ENCODE measurements at places on chromosomes 16 and 17.

- DNase-seq = no peak
Measured at GRCh38 chr17:68908045-68908444, 47.1 kb downstream of the ABCA8 start.

DNA sequence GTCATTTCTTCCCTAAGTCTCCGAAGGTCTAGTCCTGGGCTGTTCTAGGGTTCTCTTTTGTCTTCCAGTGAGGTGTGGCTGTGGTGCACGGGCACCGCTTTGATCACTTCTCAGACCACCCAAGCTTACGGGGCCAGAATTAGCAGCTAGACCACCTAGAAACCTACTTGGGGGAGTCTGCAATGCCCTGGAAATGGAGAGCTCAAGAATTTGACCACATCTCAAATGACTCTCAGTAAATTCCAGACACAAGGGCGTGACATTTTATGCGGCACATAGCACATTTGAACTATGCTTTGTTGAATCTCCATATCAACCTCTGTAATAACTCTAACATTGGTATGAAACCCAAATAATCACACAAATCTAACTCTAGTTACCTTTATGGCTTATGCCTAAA, 24.9 kb downstream of the TRIM16 start:
- DNase-seq = no peak

- DNase-seq = no peak
Measured at GRCh38 chr16:81366316-81366932, 51.7 kb downstream of the GAN start.

DNA sequence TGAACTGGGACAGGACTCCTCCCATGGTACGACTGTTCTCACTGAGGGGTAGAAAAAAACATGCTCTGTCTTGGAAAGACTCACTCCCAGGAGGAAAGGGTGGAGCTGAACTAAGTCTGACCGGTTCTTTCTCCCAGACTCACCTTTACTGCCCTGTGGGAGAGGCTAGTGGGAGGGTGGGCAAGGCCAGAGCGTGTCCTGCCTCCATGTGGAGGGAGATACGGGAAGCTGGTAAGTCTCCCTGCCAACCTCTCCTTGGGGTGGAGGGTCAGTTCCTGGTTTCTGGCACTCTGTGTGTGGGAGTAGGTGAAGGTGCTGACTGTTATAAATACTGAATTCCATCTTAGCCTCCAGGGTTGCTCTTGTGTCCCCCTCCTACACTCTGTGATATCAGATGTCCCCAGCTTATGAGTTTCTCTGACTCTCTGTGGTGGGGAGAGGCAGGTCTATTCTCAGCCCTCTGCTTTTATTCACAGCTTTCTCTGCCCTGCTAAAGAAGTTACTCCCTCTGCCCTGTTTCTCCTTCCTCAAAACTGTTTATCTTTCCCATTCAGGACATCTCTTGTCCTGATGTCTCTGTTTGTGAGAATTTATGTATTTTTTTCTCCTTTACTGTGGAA, 26.9 kb upstream of the FAM20A start:
- no peak for DNase-seq

- no peak for DNase-seq
Measured at GRCh38 chr17:2690165-2691068, 21.1 kb downstream of the CLUH start.

GRCh38 chr17:79388556-79389295, 222.1 kb downstream of the RBFOX3 start:
- peak; percentile 52 for DNase-seq

GRCh38 chr17:14351493-14351892, 50.6 kb downstream of the HS3ST3B1 start:
- no peak for DNase-seq

- DNase-seq = no peak
Measured at GRCh38 chr17:58884161-58884560, 128.5 kb downstream of the PPM1E start.

- DNase-seq = no peak
Measured at GRCh38 chr17:50758989-50759544, 8.3 kb downstream of the ANKRD40CL start.

DNA sequence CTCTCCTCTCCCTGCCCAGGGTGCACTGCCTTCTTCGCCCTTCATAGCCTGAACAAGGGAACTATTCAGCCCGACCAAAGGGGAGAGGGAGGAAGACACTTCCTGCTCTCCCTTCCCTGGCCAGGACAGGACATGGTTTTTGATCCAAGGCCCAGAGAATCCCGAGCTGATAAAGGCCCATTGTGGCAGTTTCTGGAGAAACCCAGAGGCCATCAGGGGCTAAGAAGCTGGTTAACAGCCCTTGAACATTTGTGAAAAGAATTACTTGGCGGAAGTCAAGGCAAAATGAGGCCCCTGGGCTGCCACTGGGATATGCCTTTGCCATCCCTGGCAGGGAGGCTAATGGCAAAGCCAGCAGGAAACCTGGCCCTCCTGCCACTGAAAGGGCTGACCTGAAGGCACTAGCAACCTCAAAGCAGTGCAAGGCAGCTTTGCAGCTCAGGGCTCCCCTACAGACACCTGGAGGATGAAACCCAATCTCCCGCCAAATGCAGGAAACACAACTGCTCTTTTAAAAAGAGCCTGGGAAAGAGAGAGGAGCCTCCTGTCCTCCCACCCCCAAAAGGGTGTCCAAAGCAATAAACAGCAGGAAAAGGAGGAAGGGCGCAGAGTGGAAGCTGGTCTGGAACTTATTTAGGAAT, 12.6 kb downstream of the PHB1 start:
- DNase-seq = no peak

- no peak for DNase-seq
Measured at GRCh38 chr17:38585056-38585917, 20.5 kb downstream of the SRCIN1 start.

DNA sequence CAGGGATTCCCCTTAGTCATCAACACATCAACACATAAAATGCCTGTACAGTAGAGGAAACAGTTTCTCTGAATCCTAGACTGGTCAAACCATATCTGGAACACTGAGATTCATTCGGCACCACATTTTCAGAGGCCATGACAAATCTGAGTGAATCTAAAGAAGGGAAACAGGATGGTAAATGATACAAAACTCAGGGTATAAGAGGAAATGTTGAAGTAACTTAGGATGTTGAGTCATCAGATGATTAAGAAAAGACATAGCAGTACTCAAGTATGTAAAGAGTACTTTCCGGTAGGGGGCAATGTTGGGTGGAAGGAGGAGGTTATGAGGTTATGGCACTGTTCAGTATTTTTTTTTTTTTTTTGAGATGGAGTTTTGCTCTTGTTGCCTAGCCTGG, 358.5 kb upstream of the PMFBP1 start:
- no peak for DNase-seq

GRCh38 chr17:79842656-79843473, 3.6 kb upstream of the CBX4 start:
- DNase-seq = no peak

- no peak for DNase-seq
Measured at GRCh38 chr17:38443356-38444031, 15.2 kb downstream of the ARHGAP23 start.

- DNase-seq = no peak
Measured at GRCh38 chr16:82509691-82510430, 116.9 kb upstream of the CDH13 start.

DNA sequence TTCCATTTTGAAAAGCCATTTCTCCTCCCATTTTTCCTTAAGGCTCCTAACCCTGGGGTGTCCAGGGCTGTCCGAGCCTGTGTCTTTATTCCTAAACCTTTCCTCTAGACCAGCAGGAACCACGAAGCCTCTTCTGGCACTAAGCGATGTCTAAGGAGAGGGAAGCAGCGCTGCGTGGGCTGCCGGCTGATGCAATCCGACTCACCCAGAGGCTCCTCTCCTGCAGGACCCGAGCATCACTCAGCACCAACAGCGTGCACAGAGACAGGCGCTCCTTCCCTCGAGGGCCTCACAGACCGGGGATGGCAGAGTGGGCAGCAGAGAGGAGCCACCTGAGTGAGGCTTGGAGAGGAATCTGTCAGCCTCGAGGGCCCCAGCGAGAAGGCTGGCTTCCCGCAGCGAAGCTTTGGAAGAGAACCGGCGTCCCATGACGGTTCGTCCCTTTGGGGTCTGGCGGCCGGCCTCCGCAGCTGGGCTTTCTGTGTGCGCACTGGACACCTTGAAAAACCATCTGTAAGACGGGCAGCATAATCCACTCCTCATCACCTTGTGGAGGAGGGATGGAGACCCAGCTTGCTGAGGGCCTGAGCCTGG, 174.3 kb downstream of the FOXL1 start:
- no peak for DNase-seq

DNA sequence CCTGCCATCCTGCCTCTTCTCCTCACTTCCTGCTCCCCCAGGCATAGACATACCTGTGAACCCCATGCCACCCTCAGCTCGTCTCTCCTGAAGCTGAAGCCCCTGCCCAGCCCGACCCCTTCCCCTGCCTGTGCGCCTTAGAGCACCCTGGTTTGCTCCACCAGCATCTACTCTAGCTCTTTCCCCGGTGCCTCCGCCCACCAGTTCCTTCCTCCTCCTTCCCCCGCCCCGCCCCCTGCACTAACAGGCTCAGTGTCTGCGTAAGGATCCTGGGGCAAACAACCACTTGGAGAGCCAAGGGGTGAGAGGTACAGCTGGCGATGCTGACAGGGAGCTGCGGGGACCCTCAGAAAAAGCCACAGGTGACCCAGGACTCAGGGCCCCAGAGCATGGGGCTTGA, 1.9 kb downstream of the GPR142 start:
- DNase-seq = no peak

DNA sequence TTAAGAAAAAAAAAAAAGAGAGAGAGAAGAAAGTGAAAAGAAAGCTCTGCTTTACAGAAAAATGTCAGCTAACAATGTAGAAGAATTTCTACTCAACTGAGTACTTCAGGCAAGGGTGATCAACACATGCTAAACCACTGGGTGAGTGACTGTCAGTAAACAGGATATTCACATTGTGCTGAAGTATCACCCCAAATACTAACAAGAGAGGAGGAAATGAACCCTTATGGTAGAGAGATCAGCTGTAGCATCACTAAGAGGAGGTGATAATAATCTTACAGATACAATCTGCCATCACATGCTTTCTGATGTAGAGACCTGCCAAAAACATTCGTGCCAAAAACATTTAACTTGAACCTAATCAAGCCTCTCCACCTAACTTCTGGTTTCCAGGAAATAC, 30.7 kb upstream of the ICAM2 start:
- no peak for DNase-seq

- no peak for DNase-seq
Measured at GRCh38 chr17:7626956-7627249, 718 bp downstream of the SAT2 start.

DNA sequence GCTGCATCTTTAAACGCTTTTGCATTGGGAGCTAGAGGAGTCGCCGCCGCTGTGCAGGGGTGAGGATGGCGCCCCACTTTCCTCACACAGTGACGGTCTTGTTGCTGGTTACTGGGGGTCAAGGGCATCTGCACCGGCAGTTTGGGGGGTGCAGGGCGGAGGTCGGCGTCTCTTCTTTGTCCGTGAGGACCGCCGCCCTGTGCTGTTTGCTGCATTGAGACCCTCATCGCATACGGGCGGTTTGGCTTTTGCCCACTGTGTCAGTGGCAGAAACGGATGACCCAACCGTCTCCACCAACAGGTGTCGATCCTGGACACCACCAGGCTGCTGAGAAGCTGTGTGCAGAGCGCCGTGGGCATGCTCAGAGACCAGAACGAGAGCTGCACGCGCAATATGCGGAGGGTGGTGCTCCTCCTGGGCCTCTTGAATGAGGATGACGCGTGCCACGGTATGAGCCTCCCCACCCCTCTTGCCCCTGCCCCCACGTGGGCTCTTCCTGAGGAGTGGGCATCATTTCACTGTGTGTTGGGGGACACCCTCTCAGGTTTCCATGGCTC, 61.2 kb upstream of the ENDOV start:
- no peak for DNase-seq

DNA sequence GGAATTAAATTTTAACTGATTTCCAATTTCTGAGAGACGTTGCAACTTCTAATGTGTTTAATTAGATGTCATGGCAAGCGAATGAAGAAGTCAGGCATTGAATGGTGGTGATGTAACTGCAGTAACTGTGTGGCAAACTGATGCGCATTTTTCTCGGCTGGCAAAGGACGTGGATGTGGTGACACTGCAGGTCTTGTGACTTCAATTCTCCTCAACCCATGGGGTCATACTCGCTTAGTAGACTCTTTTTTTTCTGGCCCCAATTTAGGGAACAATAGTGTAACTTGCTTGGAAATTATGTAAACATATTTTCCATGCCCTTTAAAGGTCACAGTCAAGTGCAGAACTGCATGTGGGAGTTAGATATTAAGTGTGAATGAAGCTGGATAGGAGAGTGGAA, 1.9 kb upstream of the FAM20A start:
- DNase-seq = no peak

GRCh38 chr17:32486111-32486700, 587 bp upstream of the CDK5R1 start:
- DNase-seq = peak; percentile 81

GRCh38 chr17:51152766-51153209, 571 bp upstream of the NME1 start:
- no peak for DNase-seq

DNA sequence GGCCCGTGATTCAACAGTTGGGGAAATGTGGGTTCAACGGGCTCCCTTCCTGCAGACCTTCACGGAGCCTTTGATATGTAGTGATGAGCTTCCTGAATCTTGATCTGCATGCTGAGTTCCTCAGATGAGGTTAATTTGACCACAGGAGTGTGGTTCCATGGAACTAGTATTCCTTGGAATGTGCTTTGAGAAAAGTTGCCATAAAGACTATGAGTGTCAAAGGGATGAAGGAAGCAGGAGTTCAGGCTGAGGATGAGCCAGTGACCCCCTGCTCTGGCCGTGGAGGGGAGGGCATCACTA, 229.2 kb downstream of the MSI2 start:
- DNase-seq = no peak

- DNase-seq = no peak
Measured at GRCh38 chr16:52035436-52035835, 511.5 kb downstream of the TOX3 start.

DNA sequence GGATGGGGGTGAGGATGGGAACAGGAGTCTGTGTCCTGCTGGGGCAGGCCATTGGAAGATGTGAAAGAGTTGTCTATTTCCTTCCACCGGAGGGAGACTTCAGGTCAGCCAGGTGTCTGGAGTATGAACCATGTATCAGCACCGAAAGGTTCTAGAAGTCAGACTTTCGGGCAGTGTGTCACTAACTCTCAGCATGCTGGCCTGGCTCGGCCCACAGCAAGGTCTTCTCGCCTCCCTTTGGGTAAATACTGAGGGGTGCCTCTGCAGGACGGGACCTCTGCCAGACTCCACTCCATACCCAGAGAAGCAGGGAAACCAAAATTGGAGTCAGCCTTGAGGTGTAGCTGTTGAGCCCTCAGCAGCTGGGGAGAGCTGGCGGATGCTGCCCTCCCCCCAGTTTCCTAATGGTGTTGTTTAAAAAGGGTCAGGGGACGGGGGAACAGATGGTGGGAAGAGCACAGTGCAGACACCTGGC, 507 bp downstream of the CIITA start:
- no peak for DNase-seq
